ENCODE measurements at places on chromosomes 1 and 21. TPM values are rescaled to one million over a fixed set of nuclear protein-coding genes. Genes with fewer than 3 reads are reported as not detected.

DNA sequence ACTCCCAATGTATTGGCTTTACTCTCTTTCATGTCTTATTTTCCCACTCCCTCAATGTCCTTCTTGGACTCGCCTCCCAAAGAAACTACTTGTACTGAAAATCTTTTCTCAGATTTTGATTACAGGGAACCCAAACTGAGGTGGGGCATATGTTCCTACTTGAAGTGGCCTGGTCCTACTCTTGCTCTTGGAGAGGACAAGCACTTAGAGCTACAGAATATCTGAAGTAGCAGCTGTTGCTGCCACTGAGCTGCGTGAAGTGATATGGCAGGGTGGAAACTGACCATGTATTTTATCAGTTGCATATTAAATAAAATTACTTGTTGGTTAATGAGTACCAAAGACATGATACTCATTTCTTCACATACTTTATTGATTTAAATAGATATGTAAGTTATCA is 129.5 kb downstream of the TSEN15 start:
- no peak for DNase-seq

- DNase-seq: no peak
These were observed 697 bp upstream of the C21orf91 start for GRCh38 chr21:17819877-17820229.

- DNase-seq: no peak
These were observed 62.5 kb upstream of the EFHD2 start for GRCh38 chr1:15347182-15347581.

DNA sequence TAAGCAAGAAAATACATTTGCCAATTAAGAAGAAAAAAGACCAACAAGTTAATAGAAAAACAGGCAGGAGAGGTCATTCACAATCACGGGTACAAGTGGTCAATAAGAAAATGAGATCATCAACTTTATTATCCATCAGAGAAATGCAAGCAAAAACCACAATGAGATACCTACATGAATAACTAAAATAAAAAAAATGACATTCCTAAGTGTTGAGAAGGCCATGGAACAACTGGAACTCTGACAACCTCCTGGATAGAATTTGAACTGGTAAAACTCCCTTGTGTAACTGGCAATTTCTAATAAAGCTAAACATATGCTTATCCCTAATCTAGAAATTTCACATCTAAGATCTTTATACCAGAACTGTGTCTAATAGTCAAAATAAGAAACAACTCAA is 135.4 kb upstream of the BACE2 start:
- no peak for DNase-seq

- no peak for DNase-seq
These were observed 47.6 kb downstream of the RPL5 start for GRCh38 chr1:92879316-92879968.

The SERINC2 gene
- total RNA-seq: 25.8 TPM

The PLD5 gene
- total RNA-seq: 0.03 TPM

The NHLH1 gene
- total RNA-seq: not detected
